ENCODE measurements at places on chromosomes 6 and 20.

GRCh38 chr6:15033850-15034203, 212.0 kb upstream of the JARID2 start:
- DNase-seq, result no peak

GRCh38 chr6:16811277-16811979, 50.2 kb upstream of the ATXN1 start:
- no peak for DNase-seq

GRCh38 chr20:32544893-32545840, 40.0 kb downstream of the NOL4L start:
- no peak for DNase-seq

GRCh38 chr20:30921286-30922071, 336.0 kb upstream of the DEFB115 start:
- DNase-seq, result no peak

DNA sequence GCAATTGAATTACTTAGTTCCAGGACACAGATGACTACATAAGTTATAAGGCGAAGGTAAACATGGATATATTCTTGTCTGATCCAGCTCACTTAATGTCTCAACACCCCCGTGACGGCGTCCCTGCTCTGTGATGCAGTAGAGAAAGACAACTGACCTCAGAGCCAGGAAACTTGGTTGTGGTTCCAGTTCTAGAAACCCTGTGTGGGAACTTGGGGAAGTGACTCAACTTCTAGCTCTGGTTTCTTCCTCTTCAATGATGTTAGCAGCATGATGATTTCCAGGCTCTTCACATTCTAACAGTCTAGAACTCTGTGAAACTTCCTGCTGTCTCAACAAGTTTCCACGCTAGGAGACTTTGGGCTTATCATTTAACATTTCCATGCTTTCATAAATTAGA, 18.4 kb downstream of the LAMA4 start:
- no peak for DNase-seq

- DNase-seq, result no peak
These were observed 60.0 kb upstream of the ZFAND3 start for GRCh38 chr6:37759221-37760144.

DNA sequence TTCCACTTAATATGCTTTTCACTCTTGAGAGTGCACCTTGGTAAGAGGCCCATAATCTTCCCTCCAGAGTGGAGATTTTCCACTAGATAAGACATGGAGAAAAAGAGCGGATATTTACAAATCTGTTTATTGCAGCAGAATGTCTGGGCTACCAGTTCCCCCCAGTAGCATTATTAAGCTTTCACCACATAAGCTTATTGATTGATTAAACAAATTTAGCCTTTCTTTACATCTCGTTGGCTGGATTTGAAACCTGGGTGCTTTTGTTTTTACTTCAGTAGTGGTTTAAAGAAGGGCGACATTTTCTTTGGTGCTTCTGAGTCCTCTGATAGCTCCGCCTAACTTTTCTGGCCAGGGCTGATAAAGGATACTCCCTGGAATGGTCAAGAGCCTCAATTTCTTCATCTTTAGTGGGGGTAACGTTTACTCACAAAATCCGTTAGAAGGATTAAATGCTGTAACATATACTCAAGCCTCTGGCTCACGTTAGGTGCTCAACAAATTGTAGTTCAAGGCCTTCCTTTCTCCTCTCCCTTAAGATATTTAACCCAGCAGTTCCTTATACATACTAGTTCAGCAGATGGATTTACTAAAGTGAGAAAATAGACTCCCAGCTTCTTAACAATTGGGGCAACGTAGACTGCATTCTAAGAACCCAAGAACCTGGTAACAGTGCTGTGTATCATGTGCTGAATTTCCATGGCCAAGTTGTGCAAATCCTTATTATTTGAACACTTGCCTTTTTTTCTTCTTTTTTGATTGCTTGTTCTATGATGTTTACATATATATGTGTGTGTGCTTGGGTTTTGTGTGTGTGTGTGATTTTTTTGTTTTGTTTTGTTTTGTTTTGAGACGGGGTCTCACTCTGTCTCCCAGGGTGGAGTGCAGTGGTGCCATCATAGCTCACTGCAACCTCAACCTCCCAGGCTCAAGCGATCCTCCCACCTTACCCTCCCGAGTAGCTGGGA, 91.4 kb downstream of the RREB1 start:
- DNase-seq, result no peak

GRCh38 chr6:36219081-36219480, 22.5 kb downstream of the BRPF3 start:
- no peak for DNase-seq

DNA sequence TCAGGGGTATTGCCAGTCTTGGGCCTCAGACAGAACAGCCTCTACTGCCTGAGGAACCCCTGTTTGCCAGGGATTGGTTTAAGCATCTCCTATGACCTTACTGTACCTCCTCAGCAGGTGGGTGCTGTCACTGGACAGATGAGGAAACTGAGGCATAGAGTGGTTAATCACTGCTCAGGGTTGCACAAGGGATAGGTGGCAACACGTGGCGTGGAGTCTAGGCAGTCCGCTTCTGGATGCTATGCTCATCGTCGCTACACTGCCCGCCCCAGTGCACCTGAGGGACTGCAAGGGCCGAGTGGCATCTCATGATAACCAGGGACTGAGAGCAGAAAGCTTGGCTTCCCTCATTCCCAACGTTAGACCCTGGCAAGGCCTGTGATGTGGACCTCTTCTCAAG, 101.8 kb upstream of the SULF2 start:
- no peak for DNase-seq

- no peak for DNase-seq
These were observed 51.2 kb upstream of the LYRM2 start for GRCh38 chr6:89689732-89690131.

All from stimulated activated naive CD4-positive, alpha-beta T cell (primary cell).